ENCODE measurements at places on chromosomes 5 and 9.

DNA sequence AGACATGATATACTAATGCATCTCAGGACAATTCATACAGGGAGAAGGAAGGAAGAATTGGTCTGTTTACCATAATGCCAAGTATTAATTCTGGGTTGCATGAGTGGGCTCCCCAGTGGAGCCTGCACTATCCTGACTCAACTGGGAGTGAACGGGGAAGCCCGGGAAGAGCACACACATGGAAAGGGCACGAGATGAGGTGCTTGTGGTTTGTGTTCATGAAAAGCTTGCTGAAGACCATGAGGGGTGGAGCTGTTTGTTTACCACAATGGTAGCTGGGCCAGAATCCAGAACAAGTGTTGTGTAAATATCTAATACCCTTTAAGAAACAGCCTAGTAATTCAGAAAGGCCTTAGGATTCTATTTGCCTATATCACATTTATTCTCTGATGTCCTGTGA, 44.6 kb downstream of the POC5 start:
- DNase-seq: no peak

GRCh38 chr5:100186181-100186580, 349.0 kb upstream of the FAM174A start:
- DNase-seq: no peak

DNA sequence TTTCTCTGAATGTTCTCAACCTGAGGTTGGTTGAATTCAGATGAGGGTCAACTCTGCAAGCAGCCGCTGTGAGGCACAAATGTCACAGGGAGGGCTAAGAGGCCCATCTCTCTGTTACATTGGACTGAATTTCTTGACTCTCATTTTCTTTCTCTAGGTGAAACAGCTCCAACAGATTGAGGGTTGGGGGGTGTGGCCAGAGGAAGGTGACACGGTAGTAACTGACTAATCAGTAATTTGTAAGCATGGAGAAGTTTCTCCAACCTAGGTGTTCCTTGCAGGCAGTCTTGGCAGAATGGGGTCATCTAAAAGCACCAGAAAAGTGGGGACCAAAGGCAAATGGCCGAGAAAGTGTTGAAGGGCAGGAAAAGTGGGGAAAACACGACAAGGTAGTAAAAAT, 16.8 kb downstream of the CCT5 start:
- no peak for DNase-seq

DNA sequence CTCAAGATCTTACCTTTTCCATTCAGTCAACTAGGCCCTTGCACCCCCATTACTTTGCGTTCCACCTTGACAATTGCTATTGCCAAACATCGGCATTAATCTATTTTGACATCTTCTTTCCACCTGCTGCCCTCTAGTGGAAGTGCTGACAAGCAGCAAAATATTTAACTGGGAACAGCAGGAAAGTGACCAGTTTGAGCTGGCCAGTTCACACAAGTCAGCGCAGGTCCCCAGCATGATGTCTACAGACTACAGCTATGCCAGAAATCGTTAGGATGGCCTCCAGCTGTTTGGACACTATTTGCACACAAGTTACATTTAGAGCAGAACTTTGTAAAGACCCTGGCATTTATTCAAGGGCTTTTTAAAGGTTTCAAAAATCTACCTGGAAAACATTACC, 160.1 kb downstream of the GHR start:
- peak; percentile 11 for DNase-seq

GRCh38 chr9:117464941-117465616, 50.2 kb upstream of the ASTN2 start:
- no peak for DNase-seq

- no peak for DNase-seq
These were observed 6.8 kb downstream of the PIK3R1 start for GRCh38 chr5:68222310-68222709.

DNA sequence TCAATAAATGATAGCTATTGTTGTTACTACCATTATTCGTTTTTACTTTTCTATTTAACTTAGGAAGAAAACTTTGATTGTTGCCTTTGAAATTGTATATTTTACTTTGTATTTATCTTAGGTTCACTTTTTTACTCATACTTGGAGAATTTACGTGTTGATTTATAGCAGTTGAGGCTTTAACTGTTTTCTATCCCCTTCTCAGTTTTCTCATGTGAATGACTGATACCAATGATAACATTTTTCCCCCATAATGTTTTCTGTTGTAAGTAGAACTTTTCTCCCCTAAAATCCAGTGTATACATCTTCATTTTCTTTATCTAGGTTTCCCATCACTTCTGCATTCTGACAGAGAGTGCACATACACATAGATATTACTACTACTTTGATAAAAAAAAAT, 54.4 kb downstream of the FSD1L start:
- DNase-seq: no peak

DNA sequence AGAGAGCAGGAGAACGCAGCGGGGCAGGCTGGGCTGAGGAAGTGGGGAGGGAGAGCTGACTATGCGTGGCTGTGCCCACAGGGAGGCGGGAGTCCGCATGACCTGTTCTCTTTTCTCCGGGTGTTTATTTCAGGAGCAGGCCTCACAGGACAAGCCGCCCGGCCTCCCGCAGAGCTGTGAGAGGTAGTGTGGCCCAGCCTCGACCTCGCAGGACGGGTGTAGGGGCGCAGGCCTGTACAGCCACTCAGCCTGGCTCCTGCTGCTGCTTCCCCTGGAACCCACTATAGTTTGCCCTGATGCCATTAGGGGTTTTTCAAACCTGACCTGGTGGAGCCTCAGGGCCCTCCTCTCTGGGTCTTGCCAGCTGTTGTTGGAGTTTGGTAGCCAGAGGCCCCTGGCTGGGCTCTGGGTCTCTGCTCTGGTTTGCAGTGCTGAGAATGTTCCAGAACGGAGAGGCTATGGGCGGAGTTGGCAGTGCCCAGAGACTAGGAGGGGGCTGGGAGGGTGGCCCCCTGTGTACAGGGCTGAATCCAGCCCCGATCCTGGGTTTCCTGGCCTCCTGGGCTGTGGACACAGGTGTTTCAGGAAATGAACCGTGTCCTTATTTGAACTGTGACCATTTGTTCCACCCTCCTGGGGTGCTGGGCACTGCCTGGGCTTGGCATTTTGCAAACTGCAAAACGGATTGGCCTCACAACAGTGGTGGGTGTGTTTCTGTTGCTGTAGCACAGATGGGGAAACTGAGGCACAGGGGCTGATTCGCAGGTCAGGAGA, 78.8 kb downstream of the WNK2 start:
- no peak for DNase-seq

DNA sequence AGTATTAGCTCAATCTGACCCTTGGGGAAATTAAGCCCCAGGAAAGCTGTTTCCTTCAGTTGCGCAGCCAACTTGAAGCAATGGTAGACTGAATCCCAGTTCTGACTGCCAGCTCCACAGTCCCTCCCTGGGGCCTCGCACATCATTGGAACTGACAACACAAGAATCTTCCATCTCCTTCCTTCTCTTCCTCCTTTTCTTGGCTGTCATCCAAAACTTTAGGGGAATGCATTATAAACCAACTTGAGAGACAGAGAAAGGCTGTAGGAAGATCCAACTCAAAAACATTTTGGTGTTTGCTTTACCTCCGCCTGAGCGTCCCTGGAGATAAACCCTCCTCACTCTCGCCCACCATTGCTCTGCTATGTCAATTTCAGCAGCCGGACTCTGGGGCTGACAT, 16.6 kb downstream of the KCNIP1 start:
- no peak for DNase-seq
